ENCODE measurements at places on chromosomes 3 and 15.

GRCh38 chr3:51942603-51943450, 664 bp downstream of the PARP3 start:
- DNase-seq, result peak; percentile 59

DNA sequence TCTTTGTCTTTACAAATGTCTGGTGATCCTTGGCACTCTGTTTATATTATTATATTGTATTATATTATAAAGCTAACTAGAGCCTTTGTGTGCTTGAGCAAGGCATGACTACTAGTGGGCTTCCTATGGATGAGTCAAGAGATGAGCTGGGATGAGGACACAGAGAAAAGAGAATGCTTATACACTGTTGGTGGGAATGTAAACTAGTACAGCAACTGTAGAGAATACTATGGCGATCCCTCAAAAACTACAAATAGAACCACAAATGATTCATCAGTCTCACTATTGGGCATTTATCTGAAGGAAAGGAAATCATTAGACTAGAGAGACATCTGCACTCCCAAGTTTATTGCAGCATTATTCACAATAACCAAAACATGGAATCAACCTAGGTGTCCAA, 40.8 kb upstream of the MED12L start:
- peak; percentile 68 for DNase-seq

DNA sequence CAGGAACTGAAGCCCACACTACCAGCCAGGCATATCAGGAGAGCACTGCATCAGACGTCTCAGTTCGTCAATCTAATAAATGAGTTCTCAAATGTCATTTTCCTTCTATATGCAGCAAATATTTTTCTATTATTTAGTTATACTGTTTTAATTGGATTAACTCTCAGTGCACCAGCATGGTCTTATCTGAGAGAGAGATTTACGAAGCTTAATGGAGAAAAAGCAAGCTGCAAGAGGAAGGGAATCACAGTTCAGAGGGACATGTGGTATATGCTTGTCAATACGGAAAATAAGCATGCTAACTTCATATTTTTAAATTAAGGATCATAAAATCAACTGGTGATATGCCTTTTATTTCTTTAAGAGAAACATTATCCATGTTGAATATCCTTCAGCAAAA, 213.1 kb upstream of the NECTIN3 start:
- no peak for DNase-seq

DNA sequence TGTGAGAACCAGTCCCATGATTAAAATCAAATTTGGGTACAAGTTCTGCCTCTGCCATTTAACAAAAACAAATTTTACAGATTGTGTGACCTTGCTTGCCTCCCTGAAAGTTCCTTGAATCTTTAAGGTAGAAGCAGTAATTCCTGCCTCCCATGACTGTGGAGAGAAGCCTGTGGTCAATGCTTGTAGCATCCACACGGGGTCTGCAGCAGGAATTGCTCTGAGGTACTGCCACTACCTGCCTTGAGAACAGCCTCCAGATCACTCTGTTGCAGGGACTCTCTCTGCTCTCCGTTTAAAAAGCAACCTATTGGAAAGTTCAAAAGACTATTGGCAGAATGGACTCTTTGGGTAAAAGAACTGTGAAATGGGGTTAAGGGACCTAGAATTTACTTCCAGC, 75.9 kb downstream of the SST start:
- no peak for DNase-seq

DNA sequence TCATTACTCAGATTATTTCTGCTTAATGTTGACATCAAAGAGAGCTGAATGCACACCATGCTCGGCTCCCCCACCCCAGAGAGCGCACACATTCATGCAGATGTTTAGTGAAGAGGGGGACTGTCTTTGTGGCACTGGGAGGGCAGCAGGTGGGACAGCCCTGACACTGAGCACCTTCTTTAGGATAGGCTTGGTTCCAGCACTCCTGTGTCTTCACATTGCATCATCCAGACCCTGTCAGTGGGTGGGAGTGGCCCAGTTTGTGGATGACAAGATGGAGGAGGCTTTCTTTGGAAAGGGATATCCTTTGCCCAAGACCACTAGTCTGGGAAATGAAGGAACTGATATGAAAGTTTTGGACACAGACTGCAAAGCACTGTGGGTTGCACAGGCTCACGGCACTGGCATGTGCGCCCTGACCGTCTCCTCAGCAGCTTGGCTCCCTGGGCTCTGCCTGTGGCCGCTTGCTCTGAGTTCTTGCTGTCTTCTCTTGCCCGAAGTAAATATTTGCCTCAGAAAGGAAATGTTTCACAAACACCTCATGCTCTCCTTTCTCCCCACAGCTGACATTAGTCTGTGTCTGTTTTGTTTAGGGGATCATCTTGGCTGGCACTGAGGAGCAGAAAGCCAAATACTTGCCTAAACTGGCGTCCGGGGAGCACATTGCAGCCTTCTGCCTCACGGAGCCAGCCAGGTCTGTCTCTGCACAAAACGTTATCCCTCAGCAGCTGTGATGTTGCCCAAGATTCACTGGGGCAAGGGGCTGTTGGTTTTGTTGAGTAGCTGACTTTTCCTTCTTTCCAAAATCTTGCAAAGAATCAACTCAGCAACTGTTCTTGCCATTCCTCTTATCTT, 16.6 kb downstream of the ACAD9 start:
- DNase-seq, result no peak

GRCh38 chr3:12952343-12953200, 111.2 kb upstream of the RPL32 start:
- no peak for DNase-seq

GRCh38 chr3:185199206-185199605, 46.3 kb upstream of the C3orf70 start:
- peak; percentile 68 for DNase-seq

GRCh38 chr15:84734794-84735479, 13.5 kb upstream of the ZNF592 start:
- no peak for DNase-seq

DNA sequence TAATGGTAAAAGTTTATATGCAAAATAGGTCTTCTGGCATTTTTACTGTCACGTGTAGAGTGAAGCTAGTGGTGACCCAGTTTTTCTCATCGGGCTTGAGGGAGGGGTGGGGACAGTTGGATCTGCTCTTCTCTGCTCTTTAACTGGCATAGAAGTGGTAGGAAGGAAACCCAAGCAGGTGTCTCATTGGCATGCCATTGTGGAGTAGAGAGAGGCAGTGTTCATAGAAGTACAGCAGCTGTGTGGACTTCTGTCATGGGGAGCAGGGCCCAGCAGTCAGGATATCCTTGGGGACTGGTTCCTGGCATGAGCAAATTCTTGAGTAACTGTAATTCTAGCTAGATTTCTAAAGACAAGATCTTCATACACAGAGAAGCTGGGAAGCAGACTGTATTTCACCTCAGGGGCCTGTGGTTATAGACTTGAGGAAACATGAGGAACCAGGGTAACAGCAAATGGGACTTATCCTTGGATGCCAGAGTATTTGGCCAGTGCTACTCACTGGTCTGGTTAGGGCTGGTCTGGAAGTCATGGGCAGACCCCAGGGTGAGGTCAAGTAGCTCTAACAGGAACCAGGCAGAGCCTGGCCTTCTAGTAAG, 42.9 kb downstream of the CDIN1 start:
- DNase-seq, result no peak

GRCh38 chr3:152474585-152474984, 205.9 kb downstream of the MBNL1 start:
- DNase-seq, result peak; percentile 85

- no peak for DNase-seq
Observed at GRCh38 chr3:143533391-143533790, 314.9 kb downstream of the SLC9A9 start.

GRCh38 chr15:83732196-83732595, 78.3 kb downstream of the ADAMTSL3 start:
- DNase-seq, result no peak

DNA sequence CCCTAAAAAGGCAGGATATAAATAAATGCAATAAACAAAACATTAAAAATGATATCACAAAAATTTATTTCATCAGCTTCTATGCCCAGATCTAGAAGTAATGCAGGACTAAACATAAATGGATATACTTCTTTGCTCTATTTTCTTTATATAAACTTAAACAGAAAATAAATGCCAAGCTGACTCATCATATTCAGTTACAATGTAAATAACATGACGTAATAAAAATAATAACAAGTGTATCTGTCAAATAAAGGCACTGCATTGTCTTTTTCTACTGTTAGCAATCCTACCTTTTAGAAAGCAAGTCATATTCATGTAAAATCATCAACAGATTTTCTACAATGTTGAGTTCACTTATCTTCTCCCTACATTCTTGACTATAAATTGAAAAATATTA, 61.6 kb downstream of the NEK10 start:
- DNase-seq, result no peak

GRCh38 chr15:54803134-54803808, 393.5 kb downstream of the RSL24D1 start:
- DNase-seq, result peak; percentile 20

GRCh38 chr3:57544181-57545125, at the start of gene DNAH12:
DNAH12 (minus strand) TSS chr3:57544344; CDS start chr3:57542870, 1,474 bp downstream.
- peak; percentile 17 for DNase-seq

DNA sequence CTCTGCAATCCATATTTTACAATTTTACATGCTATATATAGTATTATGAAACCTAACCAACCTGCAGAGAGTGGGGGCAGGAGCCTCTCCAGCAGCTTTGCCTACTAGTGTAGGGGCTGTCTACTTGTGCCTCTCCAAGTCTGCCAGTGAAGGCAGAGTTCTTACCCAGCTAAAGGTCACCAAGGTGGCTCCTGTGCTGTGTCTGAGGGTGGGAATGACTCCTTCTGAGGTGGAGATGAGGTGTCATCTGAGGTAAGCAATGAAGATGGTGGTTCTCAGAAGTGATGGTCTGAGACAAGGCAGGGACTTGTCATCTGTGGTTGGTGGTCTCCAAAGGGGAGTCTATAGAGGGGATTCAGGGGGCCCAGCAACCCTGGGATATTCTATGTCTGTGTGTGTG, 47.5 kb downstream of the SACM1L start:
- no peak for DNase-seq
